Muscle of leg (tissue), 16 donors: ENCODE measurements at places on chromosomes 5 and 9. TPM values are rescaled to one million over a fixed set of nuclear protein-coding genes. Genes with fewer than 3 reads are reported as not detected.

GRCh38 chr9:16901590-16901989 is 31.1 kb upstream of the BNC2 start:
- DNase-seq: no peak

GRCh38 chr5:38707352-38708210 is 138.2 kb upstream of the OSMR start:
- DNase-seq: no peak

DNA sequence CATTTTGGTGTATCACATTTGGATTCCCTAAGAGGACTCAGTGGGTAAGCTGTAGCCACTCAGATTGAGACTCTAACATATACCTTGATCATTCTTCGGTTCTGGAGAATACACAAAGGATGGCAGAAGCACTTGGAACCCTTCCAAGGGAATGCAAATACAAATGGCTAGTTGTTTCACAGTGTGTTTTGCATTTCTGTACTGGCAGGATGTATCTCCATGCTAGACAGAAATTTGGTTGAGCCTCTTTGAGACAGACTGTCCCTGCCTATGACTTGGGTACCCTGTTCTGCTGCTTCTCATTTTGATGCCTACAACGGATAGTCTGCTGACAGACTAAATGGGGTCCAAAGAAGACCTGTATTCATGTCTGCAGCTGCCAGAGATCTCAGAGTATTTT is 273.5 kb downstream of the TMEM38B start:
- no peak for DNase-seq

DNA sequence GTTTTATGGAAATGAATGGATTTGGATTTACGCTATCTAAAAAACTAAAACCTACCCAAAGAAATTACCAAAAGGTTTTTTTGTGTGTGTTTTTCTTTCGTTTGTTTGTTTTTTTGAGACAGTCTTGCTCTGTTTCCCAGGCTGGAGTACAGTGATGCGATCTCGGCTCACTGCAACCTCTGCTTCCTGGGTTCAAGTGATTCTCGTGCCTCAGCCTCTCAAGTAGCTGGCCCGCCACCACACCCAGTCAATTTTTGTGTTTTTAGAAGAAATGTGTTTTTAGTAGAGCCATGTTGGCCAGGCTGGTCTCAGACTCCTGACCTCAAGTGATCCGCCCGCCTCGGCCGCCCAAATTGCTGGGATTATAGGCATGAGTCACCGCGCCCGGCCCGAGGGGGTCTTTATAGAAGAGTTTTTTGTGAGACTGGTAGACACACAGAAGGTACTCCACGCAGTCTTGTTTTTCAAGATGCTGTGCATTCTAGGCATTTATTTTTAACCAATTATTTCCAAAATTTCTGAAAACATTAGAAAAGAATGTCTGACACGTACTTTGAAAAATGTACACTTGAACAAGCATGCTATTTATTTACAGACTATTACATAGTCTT is 75.7 kb downstream of the NR6A1 start:
- no peak for DNase-seq

GRCh38 chr5:84364043-84364442 is 20.6 kb downstream of the EDIL3 start:
- no peak for DNase-seq

GRCh38 chr9:104350541-104350940 is 153.5 kb upstream of the OR13F1 start:
- DNase-seq: no peak

GRCh38 chr5:10218658-10219057 is 31.0 kb downstream of the ATPSCKMT start:
- no peak for DNase-seq

- DNase-seq: peak; percentile 63
These were observed 18.8 kb upstream of the FCN1 start for GRCh38 chr9:134936346-134937163.

- DNase-seq: peak; percentile 27
These were observed 1883.7 kb upstream of the C9orf72 start for GRCh38 chr9:29456940-29457339.

SIL1 gene
- polyA plus RNA-seq: 20.0 TPM

BTNL8 gene
- polyA plus RNA-seq: 0.09 TPM

GRCh38 chr5:40871177-40871576 is 30.0 kb downstream of the CARD6 start:
- DNase-seq: no peak

DNA sequence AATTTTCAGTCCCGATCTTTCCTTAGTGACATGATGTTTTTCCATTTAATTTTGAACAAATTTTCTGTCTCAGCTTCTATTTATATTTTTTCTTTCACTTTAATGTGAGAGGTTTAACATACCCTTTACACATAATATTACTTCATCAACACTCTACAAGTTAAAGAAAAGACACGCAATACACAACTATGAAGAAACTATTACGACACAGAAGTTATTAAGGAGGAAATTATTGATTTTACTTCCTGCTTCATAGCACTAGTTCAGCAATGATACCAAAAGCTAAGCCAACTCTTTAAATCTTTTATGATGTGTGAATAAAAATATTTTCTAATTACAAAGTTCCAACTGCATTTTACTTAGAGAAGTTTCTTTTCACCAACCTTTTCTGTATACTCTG is 432.3 kb upstream of the DAB2 start:
- no peak for DNase-seq

DNA sequence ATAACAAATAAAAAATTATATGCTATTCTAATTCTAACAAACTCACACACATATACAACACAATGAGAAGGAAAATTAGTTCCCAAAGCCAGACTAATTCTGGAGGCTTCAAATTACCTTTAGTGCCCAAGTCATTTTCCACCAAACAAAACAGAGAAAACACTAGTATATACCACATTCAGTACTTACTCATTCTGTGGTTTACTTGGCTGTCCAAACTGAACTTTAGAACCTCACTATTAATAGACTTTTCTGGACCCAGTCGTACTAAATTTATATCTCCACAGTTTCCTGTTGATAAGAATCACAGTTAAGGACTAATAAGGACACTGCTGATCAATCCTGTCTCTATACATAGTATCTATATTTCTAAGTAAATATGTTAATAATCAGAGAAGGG is 66.4 kb downstream of the SETX start:
- DNase-seq: no peak

DNA sequence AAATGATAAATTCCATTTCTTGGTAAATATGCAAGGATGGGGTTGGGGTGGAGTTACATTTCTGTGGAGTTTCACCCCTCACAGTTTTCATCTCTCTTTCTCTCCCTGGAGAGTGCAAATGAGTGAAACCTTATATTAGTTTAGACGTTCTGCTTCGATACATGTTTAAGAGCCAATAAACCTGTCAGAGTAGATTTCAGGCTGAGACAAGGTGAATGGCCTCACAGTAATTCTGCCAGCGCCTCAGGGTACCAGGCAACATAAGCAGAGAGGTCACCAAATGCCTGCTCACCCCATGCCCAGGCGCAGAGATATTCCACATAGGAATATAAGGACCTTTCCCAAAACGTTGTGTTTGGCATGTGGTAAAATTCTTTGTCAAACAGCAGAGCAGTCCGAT is 154.9 kb upstream of the VLDLR start:
- DNase-seq: no peak

REEP2 gene
- polyA plus RNA-seq: 16.5 TPM

DNA sequence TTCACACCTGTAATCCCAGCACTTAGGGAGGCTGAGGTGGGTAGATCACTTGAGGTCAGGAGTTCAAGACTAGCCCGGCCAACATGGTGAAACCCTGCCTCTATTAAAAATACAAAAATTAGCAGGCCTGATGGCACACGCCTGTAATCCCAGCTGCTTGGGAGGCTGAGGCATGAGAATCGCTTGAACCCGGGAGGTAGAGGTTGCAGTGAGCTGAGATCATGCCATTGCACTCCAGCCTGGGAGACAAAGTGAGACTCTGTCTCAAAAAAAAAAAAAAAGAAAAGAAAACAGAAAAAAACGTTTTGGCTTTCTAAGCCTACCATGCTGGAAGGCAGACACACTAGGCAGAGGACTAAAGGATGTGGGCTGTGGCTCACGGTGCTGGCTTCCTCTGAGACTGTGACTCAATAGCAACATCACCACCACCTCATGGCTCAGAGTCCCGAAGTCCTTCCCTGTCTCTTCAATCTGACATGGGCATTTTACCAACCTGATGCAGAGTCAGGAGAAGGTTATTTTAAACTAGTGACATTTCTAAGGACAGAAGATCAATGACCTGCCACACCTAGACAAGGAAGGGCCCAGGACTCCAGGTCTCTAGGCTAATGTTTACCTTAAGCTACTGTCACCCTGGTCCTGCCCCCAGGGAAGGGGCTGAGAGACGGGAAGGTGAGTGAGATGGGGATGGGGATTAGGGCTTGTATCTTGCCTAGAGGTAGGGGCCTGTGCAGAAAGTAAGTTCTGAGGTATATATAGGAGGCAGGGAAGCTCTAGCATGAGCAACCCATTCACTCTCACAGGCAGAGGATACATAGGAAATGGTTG is 3.7 kb downstream of the ECSCR start:
- no peak for DNase-seq

NXNL2 gene
- 0.30 TPM for polyA plus RNA-seq

DNA sequence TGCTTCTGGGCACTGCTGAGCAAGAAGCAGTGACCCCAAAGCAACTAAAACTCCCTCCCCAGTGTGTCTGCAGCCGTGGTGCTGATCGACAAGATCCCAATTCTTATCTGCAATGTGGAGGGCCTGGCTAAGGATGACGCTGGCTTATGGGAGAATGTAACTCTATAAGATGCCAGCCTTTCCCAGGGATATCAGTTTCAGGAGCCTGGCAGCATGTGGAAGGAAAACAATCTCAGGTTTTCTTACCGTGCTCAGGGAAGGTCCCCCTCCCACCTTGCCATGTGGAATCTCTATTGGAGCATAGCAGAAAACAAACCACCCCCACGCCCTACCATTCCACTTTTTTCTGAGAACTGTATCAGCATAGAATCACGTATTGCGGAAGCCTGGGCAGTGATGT is 87.7 kb upstream of the PTPN3 start:
- no peak for DNase-seq
